ENCODE measurements at places on chromosomes 7 and 10.

GRCh38 chr7:16345979-16346958 lies 75.1 kb downstream of the CRPPA start:
- DNase-seq, result no peak

GRCh38 chr7:91835091-91835825 lies 45.2 kb downstream of the MTERF1 start:
- no peak for DNase-seq

DNA sequence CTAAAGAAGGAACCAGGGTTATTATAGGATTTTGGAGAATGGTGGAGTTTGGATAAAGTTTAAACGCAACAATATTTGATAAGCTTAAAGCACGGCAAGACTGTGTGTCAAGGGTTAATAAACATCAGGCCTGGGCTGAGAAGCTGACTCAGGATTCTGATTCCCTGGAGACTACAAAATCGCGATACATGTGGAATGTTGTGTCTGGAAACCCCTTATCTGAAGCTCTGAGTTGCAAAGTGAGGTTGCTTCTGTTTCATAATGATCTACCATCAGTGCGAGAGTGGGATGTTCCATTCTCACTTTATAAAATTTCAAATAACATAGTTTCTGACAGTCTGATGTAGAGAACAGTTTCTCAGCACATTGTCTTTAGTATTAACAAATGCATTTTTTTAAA lies 7.8 kb downstream of the C1GALT1 start:
- DNase-seq, result no peak

- no peak for DNase-seq
Observed at GRCh38 chr10:80139265-80139664, 6.7 kb downstream of the PLAC9 start.

DNA sequence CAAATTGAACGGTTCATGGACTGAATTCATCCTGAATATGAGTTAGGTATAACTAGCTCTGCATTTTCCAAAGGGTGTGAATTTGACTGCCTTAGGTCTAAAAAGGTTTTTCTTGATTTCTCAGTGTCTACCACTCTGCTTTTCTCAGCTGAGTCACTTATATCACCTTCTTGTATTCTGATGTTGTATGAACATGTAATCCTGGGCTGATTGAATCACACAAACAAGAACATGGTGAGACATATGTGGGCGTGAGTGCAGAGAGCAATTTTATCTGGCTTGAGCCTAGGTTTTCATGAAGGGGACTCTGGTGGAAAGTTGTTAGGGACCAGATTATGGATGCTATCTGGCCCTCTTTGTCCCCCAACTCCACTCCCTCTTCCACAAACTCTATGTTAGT lies 239.8 kb downstream of the SUGCT start:
- no peak for DNase-seq

DNA sequence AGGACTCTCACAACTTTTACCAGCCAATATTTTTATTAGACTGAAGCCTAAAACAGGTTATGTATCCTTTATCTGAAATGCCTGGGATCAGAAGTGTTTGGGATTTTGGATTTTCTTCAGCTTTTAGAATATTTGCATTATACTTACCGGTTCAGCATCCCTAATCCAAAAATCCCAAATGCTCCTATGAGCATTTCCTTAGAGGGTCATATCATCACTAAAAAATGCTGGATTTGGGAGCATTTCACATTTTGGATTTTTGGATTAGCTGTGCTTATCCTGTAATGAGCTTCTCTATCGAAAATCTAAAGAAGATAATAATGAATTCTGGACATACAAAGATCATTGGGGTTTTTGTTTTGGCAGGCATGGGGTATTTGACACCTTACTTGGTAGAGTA lies 53.0 kb downstream of the RALA start:
- DNase-seq, result no peak

- no peak for DNase-seq
Observed at GRCh38 chr10:131272897-131273451, 38.5 kb downstream of the TCERG1L start.

DNA sequence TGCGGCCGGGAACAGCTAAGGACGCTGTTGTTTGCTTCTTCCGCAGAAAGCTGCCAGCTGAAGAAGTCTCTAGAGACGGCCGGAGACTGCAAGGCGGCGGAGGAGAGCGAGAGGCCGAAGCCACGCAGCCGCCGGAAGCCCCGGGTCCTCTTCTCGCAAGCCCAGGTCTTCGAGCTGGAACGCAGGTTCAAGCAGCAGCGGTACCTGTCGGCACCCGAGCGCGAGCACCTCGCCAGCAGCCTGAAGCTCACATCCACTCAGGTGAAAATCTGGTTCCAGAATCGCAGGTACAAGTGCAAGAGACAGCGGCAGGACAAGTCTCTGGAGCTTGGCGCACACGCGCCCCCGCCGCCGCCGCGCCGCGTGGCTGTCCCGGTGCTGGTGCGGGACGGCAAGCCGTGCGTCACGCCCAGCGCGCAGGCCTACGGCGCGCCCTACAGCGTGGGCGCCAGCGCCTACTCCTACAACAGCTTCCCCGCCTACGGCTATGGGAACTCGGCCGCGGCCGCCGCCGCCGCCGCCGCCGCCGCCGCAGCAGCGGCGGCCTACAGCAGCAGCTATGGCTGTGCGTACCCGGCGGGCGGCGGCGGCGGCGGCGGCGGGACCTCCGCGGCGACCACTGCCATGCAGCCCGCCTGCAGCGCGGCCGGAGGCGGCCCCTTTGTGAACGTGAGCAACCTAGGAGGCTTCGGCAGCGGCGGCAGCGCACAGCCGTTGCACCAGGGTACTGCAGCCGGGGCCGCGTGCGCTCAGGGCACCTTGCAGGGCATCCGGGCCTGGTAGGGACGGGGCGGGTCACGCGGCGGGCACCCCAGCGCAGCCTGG lies 2.4 kb downstream of the NKX2-3 start:
- no peak for DNase-seq

- DNase-seq, result no peak
Observed at GRCh38 chr7:88399696-88400240, 93.1 kb upstream of the STEAP4 start.

DNA sequence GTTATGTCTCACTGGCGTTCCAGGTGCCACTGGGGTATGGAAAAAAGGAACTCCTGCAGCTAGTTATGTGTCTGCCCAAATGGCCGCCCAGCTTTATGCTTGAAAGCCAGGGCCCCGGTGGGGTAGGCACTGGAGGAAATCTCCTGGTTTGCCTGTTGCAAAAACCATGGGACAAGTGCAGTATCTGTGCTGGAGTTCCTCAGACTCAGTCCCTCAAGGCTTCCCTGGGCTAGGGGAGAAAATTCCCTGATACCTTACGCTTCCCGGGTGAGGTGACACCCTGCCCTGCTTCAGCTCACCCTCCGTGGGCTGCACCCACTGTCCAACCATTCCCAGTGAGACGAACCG lies 90.3 kb upstream of the CDK6 start:
- DNase-seq, result no peak

- no peak for DNase-seq
Observed at GRCh38 chr10:113978802-113979201, 64.9 kb upstream of the ADRB1 start.

DNA sequence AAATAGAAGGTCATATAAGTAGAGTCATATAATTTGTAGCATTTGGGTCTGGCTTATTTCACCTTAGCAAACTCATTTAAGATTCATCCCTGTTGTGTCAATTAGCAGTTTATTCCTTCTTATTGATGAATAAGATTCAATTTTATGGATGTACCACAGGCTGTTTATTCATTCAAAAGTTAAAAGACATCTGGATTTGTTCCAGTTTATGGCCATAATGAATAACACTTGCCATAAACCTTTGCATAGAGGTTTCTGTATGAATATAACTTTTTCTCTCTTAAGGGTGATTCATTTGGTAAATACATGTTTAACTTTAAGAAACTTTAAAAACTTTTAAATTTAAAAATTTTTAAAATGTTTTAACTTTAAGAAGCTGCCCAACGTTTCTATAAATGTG lies 66.4 kb downstream of the CPED1 start:
- DNase-seq, result no peak

- no peak for DNase-seq
Observed at GRCh38 chr7:107995184-107996071, 7.5 kb downstream of the LAMB1 start.

- DNase-seq, result no peak
Observed at GRCh38 chr7:48512892-48513291, 341.6 kb downstream of the ABCA13 start.

DNA sequence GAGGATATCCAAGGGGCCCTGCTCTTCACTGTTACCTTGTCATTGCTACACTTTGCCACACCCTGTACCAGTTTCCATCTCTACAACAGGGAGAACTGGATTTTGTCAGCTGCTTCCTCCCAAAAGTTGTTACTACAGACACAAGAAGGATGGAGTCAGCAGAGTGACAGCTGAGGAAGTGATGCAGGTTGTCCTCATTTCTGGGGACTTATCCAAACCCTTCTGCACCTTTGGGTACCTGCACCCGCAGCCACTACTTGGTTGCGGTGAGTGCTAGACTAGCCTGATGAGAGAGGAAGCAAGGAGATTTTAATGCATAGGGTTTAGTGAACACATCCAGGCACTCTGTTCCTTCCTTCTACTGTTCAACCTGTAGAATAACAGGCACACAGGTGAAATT lies 281.0 kb downstream of the RPS24 start:
- no peak for DNase-seq

- DNase-seq, result no peak
Observed at GRCh38 chr10:60621018-60621417, 157.3 kb upstream of the CDK1 start.

DNA sequence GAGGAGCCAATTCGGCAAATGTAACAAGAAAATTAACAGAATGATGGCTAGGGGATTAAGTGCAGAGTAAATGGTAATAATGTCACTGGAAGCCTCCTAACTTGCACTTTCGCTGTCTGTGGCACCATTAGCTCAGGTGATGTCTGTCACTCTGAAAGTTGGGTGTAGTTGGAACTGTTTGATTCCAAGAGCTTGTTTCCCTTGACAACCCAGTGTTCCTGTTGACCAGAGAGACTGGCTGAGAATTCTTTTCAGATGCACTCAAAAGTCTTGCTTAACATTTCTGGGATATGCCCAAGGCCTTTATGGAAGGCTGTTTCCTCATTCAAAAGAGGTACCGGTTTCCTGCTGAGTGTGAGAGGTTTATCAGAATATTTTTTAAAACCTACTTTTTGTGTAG lies 49.6 kb downstream of the PLPP4 start:
- DNase-seq, result no peak

GRCh38 chr7:155581107-155581830 lies 34.9 kb upstream of the CNPY1 start:
- DNase-seq, result no peak

- no peak for DNase-seq
Observed at GRCh38 chr10:129027906-129028305, 439.1 kb upstream of the MGMT start.

GRCh38 chr7:96135241-96135640 lies 186.7 kb downstream of the SLC25A13 start:
- no peak for DNase-seq

DNA sequence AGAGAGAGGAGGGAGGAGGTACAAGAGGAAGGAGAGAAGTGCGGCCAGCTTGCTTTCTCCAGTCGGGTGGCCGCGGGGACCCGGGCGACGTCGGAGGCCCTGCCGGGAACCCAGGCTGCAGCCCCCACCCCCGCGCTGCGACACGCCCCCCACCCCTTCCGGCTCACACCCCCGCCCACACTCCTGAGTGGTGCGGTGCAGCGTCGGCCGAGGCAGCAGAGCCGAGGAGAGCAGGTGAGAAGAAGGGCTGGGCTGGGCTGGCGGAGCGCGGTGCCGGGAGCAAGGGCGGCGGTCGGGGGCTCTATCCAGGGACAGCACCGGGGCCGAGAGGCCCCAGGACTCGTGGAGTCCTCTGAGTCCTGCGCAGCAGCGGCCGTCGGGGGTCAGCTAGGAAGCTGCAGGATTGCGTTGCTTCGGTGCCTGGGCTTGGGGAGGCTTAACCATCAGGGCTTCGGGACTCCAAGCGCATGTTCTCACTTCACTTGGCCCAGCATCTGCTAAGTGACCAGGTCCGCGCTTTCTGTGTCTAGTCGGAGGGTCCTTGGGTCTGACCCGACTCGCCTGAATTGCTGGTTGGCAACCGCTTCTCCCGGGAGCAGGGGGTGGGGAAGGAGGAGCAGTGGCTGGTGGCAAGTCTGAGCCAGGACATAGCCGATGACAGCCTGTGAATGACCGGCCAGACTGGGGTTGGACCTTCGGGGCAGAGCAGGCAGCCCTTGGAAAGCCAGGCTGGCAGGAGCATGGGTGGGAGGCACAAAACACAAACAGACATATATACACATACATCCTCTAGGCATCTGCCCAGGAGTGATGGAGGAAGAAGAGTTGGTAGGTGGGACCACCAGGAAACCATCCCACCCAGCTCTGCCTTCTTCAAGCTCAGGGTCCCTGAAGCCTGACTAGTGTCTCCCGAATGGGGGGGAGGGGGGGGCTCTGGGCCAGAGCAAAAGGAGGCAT lies 683 bp downstream of the CHAT start:
- DNase-seq, result no peak

GRCh38 chr7:90629297-90629918 lies 33.3 kb downstream of the CDK14 start:
- no peak for DNase-seq

DNA sequence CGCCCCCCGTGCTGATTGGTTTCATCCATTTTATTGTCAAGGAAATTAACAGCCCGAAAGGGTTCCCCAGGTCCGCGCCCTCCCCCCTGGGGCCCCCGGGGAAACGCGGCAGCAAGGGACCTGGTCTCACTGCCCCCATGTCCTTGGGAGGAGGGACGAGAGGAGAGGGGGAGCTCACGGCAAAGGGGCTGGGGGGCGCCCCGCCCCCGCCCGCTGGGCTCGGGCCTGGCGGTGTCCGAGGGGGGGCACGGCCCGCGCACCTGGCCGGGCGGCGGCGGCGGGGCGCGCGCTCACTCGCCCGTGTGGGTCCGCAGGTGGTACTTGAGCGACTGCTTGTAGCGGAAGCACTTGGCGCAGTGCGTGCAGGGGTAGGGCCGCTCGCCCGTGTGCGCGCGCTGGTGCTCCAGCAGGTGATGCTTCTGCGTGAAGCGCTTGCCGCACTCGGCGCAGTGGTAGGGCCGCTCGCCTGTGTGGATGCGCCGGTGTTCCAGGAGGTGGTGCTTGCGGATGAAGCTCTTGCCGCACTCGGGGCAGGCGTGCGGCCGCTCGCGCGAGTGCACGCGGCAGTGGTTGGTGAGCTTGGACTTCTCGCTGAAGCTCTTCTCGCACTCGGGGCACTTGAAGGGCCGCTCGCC lies 29.3 kb downstream of the ZNF777 start:
- no peak for DNase-seq

GRCh38 chr10:112790921-112791320 lies 159.1 kb upstream of the TCF7L2 start:
- no peak for DNase-seq

DNA sequence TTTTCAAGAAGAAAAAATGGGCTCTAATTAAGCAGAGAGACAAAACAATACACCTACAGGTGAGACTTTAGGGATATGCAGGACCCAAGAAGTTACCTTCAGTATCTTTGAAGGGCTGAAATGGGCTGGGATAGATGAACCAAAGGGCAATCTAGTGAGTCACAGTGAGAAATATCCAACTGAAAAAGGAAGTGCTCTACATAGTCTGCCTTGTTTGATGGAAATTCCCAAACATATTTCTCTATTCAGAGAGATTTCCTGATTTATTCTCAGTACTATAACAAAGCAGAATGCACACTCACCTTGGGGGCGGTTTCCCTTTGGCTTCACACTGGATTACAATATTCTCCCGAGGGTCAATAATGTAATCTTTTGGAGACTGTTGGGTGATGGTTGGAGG lies 104.1 kb upstream of the LAMB4 start:
- DNase-seq, result no peak
